ENCODE measurements at places on chromosomes 7 and 10.

DNA sequence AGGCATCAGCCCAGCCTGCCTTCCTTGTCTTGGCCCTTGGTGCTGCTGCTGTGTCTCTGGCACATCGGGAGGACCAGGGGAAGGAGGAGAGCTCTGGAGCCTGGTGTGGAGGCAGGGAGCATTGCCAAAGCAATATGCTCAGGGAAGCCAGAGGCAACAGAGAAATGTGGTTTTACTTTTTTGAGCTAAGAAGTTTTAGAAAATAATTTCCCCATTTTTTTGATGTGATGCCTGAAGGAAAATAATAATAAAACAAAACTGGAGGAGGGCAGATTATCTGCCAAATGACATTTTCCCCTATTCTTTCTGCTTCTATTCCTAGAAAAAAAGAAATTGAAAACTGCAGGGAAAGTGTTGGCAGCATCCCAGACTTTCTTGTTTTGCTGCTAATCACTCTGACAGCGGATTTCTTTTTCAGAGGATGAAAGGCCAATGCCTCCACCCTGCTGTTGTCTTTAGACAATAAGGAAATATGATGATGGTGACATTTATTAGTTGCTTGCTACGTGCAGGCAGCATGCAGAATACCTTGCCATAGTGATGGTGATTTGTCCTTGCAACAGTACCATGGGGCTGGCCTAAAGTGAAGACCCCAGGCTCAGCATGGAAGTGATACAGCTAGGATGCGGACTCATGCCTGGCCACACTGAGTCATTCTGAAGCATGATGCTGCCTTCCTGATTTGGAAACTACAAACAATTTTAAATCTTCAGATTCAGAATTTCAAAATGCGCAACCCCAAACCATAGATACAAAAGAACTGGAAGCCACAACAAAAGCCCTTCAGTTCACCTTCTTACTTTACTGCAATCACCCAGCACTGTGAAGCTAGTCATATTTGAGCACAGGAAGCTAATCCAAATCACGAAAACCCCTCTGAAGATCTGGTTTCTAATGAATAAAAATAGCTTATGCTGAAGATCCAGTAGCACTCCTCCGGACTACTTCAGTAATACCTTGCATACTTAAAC is 260.2 kb upstream of the TMEM72 start:
- DNase-seq = no peak

DNA sequence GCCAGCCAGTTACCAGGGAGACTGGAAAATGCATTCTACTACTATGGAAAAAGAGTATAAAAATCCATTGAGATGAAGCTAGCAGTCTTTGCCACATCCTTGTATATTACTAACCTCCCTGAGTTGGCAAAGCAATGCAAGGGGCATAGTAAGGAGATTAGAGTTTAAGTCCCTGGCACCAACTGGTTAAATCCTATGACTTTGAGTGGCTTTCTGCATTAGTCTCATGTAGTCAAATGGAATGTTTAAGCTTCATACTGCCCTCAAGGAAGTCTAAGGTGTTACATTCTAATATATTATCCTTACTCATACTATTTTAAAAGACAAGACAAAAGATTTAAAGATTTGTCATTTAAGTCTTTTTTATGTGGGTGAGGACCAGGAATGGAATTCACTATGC is 110.1 kb downstream of the INHBA start:
- DNase-seq = no peak

- no peak for DNase-seq
Observed at GRCh38 chr10:12214763-12215218, 18.8 kb downstream of the CDC123 start.

GRCh38 chr7:20152511-20152910 is 64.7 kb downstream of the MACC1 start:
- no peak for DNase-seq

DNA sequence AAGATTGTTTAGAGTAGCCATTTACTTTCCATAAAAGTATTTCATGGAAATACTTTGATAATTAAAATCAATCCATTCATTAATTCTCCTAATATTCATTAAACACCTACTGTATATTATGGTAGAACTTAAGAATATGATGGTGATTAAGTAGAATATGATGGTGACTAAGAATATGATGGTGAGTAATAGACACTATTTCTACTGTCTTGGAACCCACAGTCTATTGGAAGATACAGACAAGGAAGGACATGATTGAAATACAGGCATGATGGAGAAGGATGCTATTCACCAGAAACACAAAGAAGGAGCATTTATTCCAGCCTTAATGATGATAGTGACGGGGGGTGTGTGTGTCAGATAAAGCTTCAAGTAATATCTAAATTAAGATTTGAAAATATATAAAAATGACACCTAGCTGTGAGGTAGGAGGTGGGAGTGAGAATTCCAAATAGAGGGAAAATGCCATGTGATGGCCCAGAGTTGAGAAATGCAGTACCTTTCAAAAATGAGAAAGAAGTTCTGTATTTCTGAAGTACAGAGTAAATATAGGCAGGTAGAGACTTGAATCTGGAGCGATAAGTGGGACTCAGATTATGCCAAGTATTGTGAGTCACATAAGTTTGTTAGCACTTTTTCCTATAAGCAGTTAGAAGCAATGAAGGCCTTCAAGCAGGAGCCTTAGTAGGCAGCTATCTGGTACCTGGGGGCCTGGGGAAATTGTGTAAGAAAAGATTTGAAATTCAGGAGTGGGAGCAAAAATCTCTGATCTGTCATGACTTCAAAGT is 12.5 kb upstream of the CDK13 start:
- DNase-seq = no peak

DNA sequence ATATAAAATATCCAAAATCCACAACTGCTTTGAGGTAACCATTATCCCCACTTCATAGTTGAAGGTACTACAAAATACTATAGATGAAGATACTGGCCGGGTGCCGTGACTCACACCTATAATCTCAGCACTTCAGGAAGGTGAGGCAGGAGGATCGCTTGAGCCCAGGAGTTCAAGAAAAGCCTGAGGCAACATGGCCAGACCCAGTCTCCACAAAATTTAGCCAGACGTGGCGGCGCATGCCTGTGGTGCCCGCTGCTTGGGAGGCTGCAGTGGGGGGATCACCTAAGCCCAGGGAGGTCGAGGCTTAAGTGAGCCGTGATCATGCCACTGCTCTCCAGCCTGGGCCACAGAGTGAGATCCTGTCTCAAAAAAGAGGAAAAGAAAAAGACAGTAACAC is 21.7 kb downstream of the TMEM254 start:
- no peak for DNase-seq

- DNase-seq = no peak
Observed at GRCh38 chr10:97506199-97506991, 7.7 kb downstream of the UBTD1 start.

DNA sequence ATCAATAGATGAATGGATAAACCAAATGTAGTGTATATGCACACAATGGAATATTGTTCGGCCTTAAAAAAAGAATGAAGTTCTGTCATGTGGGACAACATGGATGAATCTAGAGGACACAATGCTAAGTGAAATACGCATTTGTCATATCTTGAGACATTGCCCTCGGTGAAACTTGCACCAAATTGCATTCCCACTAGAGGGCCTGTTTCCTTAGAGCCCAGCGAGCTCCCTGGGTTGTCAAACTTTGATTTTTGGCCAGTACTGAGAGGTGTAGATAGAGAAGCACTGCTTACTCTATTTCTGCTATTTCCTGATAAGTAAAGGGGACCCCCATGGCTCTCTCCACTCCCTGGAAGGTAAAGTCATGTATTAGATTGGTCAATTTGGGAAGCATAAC is 157.1 kb downstream of the GPAM start:
- DNase-seq = no peak

DNA sequence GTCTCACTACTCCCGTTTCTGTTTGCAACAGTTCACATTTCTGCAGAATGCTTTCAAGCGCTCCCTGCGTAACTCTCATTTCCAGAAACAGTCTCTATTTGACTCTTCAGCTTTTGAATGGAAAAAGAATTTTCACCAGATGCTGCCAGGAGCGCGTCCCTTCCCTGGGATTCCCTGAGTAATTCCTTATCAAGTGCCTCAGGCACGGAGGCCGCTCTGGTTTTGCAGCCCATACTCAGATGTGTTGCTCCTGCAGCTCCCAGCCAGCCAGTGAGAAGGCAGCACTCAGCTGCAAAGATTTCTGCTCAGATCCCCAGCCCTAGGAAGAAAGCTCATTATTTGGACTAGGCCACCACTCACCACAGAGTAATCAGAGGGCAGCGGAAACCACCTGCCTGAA is 161.1 kb upstream of the CHST15 start:
- peak; percentile 25 for DNase-seq

DNA sequence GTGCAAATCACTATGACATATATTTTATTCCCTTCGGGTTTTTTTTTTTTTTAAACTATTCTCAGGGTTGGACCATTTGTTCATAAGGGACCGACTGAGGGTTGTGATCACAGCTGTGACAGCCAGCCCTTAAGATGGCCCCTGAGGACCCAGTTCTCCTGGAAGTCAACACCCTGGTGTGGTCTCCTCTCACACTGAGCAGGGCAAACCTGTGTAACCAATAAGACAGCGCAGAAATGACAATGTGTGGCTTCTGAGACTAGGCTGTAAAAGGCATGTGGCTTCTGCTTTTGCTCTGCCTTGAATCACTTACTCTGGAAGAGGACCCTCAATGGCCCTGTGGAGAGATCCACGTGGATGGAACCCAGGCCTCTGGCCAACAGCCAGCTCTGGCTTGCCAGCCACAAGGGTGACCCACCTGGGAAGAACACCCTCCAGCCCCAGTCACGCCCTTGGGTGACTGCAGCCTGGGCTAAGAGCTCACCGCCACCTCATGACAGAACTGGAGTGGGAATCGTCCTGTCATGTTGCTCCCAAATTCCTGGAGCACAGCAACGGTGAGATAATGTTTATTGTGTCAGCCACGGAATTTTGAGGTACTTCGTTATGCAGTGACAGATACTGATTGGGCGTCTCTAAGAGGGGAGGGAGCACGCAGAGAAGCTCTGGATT is 127.1 kb downstream of the CLEC2L start:
- DNase-seq = no peak

- no peak for DNase-seq
Observed at GRCh38 chr7:44755698-44756627, 7.3 kb downstream of the ZMIZ2 start.

DNA sequence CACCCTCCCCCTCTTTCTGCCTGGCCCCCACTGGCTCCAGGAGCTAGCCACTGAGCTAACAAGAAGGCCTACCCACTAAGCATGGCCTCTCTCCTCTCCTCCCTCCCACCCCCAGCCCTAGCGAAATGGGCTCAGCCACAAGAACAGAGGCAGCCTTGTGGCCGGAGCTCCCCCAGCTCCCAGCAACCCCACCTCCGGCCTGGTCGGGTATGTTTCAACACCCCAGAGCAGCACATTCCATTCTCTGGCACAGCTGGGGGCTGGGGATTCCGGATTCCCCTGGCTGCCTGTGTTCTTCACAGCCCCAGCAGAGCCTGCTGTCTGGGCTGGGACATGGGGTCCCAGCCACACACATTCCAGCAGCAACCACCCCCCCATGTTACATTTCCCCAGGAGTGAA is 9.0 kb downstream of the SFRP5 start:
- DNase-seq = no peak

- no peak for DNase-seq
Observed at GRCh38 chr7:159105066-159105780, 39.4 kb downstream of the VIPR2 start.

- DNase-seq = no peak
Observed at GRCh38 chr7:102326157-102326889, 29.9 kb downstream of the SPDYE6 start.

DNA sequence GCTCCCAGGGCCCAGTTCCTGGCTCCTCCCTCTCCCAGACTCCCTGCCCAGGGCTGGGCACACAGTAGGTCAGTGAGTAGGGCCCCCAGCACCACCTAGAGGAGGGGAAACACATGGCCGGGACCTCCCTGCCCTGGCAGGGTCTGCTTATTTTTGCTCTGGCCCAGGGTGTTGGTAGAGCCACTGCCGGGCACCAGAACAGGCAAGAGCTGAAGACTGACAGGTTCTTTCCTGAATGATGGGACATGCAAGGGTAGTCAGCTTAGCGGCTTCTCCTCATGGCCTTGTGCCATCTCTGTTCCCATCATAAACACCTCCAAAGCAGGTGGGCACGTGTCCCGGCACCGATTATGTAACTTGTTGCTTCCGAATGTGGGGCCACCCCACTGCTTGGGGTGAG is 86.5 kb downstream of the NEURL1 start:
- DNase-seq = no peak

DNA sequence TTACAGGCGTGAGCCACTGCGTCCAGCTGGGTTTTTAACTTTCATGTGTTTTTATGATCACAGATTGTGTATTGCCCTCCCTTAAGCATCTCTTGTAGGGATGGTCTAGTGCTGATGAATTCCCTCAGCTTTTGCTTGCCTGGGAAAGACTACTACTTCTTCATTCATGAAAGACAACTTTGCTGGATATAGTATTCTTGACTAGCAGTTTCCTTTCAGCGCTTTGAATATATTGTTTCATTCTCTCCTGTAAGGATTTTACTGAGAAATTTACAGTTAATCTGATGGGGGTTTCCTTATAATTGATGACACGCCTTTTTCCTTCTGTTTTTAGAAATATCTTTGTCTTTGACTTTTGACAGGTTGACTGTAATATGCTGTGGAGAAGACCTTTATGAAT is 33.2 kb downstream of the STK31 start:
- no peak for DNase-seq

GRCh38 chr10:102432162-102432950 is at the start of gene CUEDC2:
TSS of gene CUEDC2 (minus strand) at chr10:102432574. CDS start at chr10:102425188, 7,386 bp downstream.
- DNase-seq = peak; percentile 97

DNA sequence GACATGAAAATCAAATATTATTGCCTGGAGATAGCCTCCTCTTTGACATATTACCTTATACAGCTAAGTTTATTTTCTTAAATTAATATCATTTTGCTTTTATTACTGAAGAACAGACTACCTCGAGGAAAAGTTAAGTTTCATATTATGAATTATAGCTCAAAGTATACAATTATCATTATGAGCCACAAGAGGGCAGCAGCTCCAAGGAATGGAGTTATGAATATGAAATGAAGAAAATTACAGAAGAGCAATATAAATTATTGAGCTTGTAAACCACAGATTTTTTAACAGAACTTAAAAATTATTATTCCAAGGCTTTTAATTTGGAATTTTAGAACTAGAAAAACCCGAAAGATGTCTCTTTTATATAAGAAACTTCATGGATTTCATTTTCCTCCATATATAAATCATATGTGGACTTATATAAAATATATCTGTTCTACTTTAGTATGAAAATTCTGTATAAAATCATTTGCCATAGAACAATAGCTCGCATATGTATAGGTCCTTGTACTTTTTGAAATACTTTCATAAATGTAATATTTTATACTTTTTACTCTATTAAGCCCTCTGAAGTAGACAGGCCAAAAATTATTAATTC is 40.1 kb downstream of the IQUB start:
- DNase-seq = peak; percentile 19

- no peak for DNase-seq
Observed at GRCh38 chr10:108336836-108337235, 1172.3 kb upstream of the SORCS1 start.
